Glomerular endothelial cell (primary cell): ENCODE measurements at places on chromosomes 16 and 17.

DNA sequence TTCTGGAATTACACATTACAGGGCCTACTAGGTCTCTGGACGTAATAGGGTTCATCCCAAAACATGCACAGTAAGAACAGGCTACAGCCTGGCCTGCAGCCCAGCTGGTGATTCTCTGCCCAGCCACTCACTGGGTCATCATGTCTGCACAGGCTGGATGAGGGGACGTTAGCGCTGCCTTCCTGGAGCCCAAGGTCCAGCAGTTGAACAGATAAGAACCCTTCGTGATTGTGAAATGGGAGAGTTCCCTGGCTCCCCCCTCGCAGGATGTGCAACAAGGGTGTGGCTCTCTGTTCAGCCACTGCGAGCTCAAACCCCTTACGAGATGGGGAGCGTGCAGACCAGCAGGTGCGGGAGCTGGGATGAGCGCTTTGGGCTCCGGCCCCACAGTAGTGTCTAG is 200.0 kb upstream of the CDH5 start:
- DNase-seq, result no peak

GRCh38 chr17:69348429-69348828 is 21.5 kb upstream of the ABCA5 start:
- DNase-seq, result no peak

DNA sequence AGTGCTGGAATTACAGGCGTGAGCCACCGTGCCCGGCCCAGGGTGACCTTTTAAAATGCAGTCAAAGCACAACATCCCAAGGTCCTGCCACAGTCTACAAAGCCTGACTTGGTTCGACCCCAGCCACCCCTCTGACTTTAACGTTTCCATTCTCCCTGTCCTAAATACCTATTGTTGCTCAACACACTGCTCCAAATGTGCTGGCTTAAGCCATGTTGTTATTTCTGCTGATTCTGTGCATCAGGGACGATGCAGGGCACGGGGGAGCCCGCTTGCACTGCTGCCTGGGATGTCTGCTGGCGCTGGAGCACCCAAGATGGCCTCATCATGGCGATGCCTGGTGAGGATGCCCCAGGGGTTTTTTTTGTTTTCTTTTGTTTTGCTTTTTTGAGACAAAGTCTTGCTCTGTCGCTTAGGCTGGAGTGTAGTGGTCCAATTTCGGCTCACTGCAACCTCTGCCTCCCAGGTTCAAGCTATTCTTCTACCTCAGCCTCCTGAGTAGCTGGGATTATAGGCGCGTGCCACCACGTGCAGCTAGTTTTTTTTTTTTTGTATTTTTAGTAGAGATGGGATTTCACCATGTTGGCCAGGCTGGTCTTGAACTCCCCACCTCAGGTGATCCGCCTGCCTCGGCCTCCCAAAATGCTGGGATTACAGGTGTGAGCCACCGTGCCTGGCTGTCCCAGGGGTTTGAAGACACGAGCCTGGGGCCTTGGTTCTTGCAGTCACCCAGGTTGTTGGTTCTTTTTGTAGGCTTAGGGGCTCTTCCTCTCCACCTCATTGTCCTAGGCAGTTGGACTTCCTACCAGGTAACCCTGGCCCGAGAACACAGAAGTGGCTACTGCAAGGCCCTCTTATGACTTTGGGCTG is 22.9 kb downstream of the TMC7 start:
- no peak for DNase-seq

- no peak for DNase-seq
Measured at GRCh38 chr16:48591976-48592375, 18.0 kb downstream of the N4BP1 start.

DNA sequence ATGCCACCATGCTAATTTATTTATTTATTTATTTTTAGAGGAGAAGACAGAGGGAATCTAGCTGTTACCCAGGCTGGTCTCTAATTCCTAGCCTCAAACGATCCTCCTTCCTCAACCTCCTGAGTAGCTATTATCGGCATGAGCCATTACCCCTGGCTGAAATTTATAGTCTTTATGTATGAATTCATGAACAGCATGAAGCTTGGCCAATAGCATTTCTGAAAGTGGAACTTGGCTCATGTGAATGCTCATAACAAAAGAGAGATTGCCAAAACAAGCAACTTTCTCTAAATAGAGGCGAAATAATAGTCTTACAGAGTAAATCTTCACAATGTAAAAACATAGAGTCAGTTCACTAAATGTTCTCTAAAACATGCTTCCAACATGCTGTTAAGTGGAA is 30.1 kb upstream of the SMURF2 start:
- DNase-seq, result no peak

DNA sequence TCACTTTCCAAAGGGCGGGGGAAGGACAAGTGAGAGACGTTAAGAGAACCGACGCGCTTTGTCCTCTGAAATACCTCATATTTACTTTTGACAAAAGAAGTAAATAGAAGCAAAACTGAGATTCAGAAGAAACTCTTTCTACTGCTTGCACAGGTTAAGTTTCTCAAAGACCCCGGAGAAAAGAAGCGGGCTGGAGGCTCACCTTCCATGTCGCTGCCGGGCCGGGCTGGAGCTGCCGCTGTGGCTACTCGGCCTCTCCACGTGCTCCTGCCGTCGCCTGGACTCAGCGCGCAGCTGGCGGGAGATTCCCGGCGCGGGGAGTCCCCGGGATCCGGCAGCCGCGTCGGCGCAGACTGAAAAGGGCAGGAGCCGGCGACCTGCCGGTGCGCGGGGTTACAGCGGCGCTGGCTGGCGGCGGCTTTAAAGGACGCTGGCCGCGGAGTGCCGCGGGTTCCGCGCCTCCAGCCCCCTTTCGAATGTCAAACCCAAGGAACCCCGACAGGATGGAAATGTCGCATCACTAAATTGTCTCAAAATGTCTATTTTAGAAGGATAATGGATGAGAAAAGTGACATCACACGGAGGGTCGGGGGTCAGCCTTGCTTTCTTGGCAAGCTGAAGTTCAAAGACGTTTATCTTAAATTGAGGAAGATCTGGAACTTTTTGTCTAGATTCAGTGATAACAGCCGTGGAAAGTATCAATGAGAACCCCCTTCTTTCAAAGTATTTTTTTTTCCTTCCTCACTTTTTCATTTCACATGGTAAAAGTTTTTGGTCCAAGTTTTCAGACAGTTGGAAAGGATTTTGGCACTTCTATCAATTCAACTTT is at the start of gene IKZF3:
Gene IKZF3 (minus strand): TSS at position 395 of the 829 bp plus-strand sequence. CDS start 186 bp downstream, at position 209.
- no peak for DNase-seq

DNA sequence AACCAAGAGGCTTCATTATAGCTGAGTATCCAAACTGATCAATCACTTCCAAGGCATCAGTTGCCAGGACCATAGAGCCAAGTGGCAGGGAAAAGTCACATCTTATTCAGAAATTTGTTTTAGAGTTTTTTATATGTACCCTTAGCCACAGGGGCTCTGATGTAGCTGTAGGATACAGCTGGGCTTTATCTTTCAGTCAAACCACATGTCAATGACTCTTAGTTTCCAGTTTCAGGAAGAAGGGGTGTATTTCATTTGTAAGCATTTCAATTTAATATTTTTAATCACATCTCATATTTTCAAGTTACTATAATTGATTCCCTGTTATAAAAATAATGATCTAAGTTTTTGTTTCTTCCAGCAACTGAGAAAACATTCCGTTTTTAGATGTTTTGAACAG is 2.9 kb upstream of the FLCN start:
- no peak for DNase-seq

- no peak for DNase-seq
Measured at GRCh38 chr17:13812350-13812749, 210.6 kb upstream of the HS3ST3A1 start.

DNA sequence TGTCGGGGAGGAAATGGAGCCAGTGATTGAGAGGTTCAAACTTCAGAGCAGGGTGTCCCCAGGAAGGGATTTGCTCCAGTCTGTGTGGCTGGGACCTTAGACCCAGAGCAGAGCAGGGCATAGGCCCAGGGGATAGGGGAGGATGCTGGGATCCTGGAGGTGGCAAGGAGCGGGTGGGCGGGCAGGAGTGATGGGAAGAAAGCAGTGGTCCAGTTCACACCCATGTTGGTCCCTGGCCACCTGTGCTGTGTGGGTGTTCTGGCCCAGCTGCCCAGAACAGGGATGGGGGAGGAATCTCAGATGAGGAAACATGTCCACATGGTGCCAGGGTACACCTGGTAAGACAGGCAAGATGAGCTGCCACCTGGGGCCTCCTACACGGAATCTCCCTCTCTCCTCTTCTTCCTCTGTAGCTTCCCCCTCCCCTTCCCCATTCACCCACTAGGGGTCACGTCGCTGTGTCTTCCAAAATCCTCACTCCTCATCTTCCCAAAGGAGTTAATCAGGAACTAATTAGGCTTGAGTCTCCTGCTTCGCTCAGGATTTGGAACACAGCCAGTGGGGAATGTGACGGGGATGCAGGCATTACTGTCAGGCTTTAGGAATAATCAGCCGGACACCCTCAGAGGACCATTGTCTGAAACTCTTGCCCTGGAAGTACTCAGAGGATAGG is 2.3 kb downstream of the BEAN1 start:
- no peak for DNase-seq

DNA sequence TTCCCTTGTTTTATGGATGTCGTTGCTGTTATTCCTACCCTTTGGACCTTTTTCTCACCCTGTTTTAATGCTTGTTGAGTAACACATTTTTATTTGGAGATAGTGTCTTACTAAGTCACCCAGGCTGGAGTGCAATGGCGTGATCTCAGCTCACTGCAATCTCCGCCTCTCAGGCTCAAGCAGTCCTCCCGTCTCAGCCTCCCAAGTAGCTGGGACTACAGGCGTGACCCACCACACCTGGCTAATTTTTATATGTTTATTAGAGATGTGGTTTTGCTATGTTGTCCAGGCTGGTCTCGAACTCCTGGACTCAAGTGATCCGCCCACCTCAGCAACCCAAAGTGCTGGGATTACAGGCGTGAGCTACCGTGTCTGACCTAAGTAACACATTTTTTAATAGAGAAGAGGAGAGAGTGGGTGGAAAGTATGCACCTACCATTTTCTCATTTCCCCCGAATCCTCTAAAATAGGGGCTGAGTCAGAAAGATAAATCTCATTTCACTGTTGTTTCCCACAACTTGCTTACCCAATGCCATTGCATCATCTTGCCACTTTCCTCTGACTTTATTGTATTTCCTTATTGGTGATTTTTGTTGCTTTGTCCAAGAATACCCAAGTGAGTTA is 7.0 kb downstream of the DHX40 start:
- no peak for DNase-seq

DNA sequence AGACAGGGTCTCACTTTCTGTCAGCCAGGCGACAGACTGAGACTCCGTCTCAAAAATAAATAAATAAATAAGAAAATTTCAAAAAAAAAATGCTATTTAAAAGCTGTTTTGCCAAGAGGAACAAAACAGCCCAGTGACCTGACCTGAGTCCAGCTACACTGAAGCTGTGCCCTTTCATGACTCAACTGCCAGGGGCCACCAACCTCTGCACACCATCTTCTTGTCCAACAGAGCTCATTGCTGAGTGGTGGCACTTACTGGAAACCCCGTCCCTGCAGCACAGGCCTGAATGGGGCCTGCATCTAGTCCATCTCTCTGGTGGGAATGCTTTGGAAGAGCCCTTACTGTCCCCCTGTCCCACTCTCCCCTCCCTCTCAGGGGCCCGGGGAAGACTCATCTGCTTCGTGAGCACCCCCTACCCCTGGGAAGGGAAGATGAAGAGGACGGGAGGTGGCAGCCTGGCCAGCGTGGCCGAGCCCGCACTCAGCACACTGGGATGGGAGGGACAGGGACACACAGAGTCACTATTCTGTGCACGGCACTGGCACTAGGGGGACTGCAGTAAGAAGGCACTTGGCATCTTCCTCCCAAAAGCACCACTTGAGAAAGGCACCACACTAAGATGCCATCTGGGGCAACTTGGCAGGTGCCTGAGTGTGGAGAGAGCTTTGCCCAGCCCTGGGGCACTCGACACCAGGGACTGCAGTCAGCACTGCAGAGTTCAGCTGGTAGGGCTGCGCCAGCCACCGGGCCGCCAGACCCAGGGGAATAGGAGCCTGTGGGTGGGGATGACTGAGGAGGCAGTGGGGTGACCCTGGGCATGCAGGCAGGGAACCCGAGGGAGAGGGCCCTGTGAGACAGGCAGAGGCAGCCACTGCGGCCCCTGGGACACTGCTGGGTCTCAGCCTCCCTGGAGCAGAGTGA is 13.5 kb downstream of the FBXO31 start:
- DNase-seq, result no peak

DNA sequence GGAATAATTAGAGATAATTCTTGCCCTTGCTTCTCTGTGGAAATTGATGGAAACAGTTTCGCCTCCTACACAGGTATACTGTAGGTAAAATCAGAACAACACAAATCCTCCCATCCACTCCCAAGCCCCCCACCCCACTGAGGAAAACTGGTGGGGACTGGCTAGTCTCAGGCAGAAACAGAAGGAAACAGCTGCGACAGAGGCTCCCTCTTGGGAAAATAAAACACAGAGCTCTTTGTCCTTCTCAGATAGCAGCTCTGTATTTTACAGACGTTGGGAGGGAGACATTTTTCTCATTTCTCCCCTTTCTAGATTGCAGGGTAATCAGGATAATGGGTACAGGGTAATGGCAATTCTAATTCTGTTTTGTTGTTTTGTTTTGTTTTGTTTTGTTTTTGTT is 1.1 kb downstream of the SLFN13 start:
- DNase-seq, result no peak

DNA sequence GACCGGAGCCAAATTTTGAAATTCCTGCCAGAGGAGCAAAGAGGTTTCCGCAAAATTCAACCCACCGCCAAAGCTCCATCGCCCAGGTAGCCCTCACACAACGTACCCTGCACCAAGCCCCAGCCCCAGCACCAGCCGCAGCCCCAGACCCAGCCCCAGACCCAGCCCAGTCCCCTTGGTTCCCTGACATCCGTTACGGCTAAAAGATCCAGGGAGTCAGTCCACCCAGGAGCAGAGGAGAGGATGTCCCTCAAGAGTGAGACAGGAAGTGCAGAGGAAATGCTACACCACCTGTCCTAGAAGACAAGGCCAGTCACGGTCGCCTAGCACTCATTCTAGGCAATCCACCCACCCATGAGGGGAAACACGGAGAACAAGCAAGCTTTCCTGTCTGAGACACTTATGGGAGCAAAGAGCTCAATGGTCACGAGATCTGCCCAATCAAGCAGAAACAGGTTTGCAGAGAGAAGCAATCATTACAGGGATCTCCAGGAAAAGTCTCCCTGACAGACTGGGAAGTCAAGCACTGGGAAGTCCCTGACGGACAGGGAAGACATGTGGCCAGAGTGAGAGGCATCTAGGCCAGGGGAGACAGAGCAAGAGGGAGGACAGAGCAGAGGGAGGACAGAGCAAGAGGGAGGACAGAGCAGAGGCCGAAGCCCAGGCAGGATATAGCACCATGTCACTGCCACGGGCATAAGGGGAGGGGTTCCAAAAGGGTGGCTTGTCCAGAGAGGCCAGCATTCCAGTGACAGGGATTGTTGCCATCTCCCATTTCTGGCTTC is 15.0 kb upstream of the KCNJ18 start:
- DNase-seq, result no peak

- no peak for DNase-seq
Measured at GRCh38 chr17:3845291-3845620, 790 bp downstream of the NCBP3 start.
